ENCODE measurements at places on chromosomes 6 and 20.

DNA sequence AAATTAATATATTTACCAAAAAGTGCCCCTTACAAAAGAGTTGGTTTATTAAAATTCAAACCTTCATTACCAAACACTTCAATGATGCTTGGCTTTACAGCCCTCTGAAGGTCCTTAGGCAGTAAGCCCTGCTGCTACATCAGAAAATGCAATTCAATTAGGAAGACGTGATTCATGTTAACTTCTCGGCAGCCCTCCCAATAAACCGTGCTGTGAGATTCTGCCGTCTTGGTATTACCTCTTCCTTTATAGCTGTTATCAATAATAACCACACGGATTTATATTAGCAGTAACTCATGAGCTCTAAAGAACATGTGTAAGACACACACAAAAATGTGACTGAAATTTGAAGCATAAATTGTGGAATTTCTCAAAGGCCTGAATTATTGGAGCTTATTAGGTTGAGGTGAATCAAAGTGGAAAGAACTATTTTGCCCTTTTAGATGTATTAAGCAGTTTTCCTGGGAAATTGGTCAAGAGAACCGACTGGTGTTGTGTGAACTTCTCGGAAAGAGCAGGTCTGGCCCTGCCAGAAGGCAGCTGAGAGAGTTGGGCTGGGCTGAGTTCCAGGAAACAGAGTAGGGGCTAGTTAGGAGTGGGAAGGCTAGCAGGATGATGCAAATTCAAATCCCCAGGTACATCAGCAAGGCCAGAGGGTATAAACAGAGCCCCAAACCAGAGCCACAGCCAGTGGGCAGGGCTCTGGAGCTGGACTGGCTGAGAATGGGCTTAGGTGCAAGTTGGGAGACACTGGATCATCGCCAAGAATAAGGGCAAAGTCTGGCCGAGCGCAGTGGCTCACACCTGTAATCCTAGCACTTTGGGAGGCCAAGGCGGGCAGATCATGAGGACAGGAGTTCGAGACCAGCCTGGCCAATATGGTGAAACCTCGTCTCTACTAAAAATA, 33.1 kb downstream of the FGD2 start:
- DNase-seq, result no peak

DNA sequence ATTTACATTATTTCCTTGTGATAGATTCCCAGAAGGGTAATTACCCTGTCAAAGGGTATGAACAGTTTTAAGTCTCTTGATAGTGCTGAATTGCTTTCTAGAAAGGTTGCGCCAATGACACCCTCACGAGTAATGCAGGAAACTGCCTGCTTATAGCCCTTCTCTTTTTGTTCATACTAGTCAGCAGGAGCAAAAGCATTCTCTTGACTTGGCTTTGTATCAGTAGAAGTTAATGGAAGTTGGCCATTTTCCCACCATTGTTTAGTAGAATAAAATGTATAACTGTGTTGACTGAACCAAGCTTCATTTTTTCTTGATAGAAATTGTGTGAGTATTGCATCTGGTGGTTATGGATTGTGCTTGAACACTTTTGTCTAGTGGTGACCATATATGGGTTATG, 100.1 kb downstream of the FARS2 start:
- no peak for DNase-seq

GRCh38 chr20:4483486-4483885, 238.2 kb upstream of the PRND start:
- DNase-seq, result no peak

DNA sequence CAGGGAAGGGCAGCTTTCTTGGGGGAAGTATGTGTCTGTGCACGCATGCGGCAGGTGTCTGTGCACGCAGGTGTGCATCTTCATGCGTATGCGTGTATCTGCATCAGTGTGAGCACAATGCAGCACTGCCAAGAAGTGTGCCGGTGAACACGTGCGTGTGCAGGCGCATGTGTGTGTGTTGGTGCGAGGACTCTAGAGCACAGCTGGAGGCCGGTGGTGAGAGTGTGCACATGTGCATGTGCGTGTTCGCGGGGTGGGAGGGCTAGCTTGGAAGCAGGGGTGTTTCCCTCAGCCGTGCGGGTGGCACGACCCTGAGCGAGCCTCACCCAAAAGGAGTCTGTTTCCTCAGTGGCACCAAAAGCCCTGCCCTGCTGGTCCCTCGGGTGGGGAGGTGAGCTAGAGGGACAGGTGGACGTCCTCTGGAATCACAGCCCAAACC, 7.5 kb downstream of the SLC17A9 start:
- DNase-seq, result no peak

DNA sequence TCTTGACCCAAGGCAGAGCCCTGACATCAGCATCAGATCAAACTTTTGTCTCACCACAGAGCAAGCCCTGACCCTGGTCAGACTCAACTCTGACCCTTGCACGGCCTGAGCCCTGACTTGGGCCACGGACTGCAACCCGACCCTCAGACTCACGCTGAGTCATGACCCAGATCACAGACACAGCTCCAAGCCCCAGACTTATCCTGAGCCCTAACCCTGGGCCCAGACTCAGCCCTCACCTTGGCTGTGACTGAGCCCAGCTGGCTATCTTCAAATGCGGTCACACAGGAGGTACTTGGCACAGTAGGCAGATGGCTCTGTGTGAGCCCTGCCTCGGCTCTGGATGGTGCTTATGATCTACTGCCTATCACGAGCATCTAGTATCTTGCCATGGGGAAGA, 602.3 kb downstream of the PTPRT start:
- DNase-seq, result no peak

DNA sequence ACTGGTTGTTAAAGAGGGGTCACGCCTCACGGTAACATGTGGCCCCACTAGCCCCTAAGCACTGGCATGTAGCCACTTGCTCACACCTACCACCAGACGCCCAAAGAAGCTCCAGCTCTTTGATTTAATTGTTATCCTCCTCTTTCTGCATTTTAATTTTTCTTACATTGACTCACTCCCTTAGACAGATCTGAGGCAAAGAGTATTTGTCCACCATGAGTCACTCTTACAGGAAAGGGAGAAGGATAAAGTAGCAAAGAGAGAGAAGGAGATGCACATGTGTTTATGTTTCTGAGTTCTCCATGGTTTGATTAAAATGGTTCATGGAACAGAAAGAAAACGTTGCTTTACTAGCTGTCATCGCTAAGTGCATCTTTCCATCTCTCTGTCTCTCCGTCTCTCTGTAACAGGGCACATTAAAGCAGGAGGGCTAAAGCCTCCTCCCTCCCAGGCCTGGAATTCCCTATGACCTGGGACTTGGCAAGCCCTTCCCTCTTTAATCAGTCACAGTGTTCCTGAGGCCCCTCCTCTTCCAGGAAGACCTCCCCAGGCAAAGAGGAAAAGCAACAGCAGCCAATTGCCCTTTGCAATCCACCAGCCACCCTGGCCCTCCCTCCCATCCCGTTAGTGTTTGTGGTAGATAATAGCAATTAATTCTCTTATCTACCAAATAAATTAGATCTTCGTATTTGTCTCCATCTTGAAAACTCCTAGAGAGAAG, 112.8 kb upstream of the TSHZ2 start:
- no peak for DNase-seq

DNA sequence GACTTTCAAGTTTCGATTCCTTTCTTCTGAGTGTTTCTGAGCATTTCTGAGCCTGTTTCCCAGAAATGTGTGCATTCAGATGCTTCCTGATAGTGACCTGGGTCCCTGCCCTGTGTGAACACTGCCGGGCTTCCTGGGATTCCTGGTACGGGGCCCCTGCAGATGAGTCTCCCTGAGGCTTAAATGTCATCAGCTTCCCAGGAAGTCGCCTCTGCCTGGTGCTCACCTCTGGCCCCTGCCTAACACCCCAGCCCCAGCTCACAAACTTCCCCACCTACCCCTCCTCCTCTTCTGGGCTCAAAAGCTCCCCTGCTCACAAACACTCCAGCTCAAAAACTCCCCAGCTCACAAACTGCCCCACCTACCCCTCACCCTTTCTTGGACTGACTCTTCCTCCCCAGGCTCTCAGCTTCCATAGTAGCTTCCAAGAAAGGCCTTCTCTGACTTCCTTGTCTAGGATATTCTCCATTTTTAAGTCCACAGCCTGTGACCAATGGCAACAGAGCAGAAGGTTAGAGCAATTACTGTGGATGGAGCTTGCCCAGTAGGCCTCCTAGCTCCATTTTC, 42.0 kb downstream of the TGM2 start:
- no peak for DNase-seq

GRCh38 chr20:5949943-5950270, 426 bp downstream of the TRMT6 start:
- DNase-seq, result no peak

DNA sequence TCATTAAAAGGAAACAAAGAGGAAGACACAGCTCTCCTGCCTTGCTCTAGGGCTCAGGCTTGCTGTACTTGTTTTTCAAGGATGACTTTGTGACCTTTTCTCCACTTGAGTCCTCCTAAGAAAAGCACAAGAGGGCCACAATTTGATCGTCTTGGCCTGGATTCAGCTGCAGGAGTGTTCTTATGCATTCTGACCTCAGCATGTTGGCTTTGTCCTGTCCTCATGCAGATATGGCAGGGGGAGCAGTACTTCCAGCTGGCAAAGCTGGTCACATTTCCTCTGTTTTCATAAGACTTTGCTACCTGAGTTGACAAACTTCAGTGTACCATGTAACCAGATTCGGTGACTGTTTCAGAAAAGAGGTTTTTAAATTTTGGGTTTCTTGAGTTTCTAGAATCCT, 30.8 kb downstream of the KDM1B start:
- no peak for DNase-seq

DNA sequence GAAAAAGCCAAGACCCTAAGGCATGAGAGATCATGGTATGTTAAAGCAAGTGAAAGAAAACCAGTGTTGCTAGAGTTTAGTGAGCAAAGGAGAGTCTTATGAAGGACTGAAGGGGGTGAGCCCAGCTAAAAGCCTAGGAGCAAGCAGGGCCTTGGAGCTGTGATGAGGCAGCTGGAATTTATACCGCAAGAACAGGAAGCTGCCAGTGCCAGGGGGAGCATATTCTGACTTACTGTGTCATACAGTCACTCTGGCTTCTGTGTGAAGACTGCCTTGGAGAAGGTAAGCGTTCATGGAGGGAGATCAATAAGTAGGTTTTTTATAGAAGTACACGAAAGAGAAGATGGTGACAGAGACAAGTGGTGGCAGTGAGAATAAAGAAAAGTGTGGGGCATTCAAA, 308.9 kb upstream of the THEMIS start:
- DNase-seq, result no peak

- DNase-seq, result no peak
Measured at GRCh38 chr6:37115236-37115895, 54.6 kb upstream of the PIM1 start.

- no peak for DNase-seq
Measured at GRCh38 chr6:160583794-160584193, 80.3 kb downstream of the LPA start.

DNA sequence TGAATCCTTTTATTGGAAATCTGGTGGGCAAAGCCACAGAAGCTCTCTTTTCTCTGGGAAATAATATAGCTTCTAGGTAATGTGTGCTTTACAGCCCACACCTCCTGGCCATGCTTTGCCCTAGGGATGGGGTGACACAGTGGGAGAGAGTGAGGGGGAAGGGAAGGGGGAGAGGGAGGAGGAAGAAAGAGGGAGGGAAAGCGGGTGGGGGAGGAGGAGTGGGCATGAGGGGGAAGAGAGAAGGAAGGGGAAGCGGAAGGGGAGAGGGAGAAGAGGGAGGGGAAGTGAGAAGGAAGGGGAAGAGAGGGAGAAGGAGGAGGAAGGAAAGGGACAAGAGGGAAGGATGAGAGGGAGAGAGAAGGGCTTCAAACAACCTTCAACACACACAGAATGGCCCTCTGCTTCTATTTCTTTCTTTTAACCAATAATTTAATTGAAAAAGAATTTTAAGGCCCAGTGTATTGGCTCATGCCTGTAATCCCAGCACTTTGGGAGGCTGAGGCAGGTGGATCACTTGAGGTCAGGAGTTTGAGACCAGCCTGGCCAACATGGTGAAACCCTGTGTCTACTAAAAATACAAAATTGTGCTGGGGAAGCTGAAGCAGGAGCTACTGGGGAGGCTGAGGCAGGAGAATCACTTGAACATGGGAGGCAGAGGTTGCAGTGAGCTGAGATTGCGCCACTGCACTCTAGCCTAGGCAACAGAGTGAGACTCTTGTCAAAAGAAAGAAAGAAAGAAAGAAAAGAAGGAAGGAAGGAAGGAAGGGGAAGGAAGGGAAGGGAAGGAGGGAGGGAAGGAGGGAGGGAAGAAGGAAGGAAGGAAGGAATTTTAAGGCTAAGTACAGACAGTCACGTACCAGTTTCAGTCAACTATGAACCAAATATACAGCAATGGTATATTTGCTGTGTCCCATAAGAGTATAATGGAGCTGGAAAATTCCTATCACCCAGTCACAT, 75.2 kb downstream of the RSPH3 start:
- no peak for DNase-seq

GRCh38 chr20:14700639-14700960, 363.2 kb upstream of the FLRT3 start:
- DNase-seq, result no peak

DNA sequence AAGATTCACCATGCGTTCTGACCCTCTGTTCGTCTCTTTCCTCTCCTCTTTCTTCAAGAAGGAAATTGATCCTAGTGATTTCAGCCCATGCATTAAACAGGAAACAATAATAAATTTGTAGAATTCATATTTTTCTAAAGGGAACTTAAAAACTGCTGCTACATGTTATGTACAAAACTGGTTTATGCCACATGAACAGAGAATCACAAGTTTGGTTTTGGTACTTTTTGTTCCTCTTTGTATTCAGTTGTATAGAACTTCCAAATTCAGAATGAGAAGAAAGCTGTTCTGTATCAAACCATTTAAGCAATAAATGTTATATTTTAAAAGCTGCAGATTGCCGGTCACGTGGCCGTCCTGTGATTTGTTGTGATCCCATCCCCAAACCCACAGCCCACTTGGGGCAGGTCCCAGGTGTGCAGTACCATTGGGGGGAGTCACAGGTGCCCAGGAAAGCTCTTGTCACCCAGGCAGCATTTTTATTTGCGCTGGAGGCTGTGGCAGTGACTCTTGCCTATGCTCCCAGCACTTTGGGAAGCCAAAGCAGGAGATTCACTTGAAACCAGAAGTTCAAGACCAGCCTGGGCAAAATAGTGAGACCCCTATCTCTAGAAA, 61.2 kb downstream of the SSR1 start:
- DNase-seq, result no peak

DNA sequence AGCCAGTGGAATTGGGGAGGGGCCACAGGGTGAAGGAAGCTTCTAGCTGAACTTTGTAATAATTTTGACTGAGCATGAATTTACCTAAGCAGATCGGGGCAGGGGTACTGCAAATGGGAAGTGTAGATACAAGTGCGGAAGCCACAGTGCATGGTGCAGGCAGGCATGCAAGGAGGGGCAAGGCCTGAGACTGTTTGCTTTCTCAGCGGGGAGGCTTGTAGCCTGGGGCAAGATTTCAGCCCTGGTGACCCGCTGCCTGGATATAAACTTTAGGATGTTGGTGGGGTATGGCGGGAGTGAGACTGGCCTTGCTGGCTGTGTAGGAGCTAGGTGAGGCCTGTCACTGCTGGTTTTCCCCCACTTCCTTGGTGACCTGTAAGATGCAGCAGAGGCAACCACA, 266.4 kb upstream of the PREP start:
- DNase-seq, result no peak

- DNase-seq, result no peak
Measured at GRCh38 chr6:163252061-163252591, 162.4 kb upstream of the QKI start.
